Natural killer cell (primary cell): ENCODE measurements at places on chromosomes 6 and 20. TPM values are rescaled to one million over a fixed set of nuclear protein-coding genes. Genes with fewer than 3 reads are reported as not detected.
A peak's percentile ranks its signal among the peaks of the same experiment; 100 is the strongest.

DEFB123 gene
- total RNA-seq: not detected

KIAA0408 gene
- total RNA-seq: not detected

CCN6 gene
- not detected for total RNA-seq

LY86 gene
- total RNA-seq: 2.0 TPM

GPR63 gene
- 0.07 TPM for total RNA-seq

PNLDC1 gene
- not detected for total RNA-seq

GABRR2 gene
- 1.0 TPM for total RNA-seq

POLR1C gene
- 22.3 TPM for total RNA-seq

- H3K4me1 ChIP-seq: peaks cover 15% of the 10 kb centered on the region
- H3K36me3 ChIP-seq: no peaks in the 10 kb centered on the region
- H3K27ac ChIP-seq: no peak overlapping the region
- H3K4me3 ChIP-seq: peak overlapping the region; percentile 33
- no peak for DNase-seq
Measured at GRCh38 chr20:57708694-57709673, 831 bp downstream of the PMEPA1 start.

GRCh38 chr6:30360139-30360538 lies 15.2 kb downstream of the RPP21 start:
- no peak for DNase-seq
- peaks cover 8% of the 10 kb centered on the region for H3K4me1 ChIP-seq
- no peak overlapping the region for H3K4me3 ChIP-seq
- H3K27me3 ChIP-seq: peaks cover 30% of the 10 kb centered on the region
- no peaks in the 10 kb centered on the region for H3K36me3 ChIP-seq

DNA sequence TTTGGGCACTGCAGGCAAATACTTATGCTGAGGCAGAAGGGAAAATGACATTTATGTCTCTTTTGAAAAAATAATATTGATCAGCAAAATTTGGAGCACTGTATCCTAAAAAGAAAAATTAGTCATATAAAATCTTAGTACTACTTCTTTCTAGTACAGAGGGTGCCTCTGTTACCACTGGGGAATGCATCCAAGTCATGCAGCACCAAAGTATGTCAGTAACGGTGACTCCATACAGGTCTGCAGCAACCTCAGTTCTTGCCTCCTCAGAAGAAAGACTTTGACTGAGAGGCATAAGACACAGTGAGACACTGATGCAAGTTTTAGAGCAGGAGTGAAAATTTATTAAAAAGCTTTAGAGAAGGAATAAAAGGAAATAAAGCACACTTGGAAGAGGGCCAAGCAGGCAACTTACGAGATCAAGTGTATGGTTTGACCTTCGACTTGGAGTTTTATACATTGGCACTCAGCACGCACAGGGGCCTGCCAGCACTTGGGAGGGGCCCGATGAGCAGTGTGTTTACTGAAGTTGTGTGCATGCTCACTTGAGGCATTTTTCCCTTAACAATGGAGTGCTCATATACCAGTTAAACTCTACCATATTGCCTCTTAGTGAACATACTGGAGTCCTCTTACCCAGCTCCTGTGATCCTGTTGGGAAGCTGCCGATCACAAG lies 1244.8 kb downstream of the EPHA7 start:
- no peak overlapping the region for H3K27ac ChIP-seq
- no peak for DNase-seq
- no peaks in the 10 kb centered on the region for H3K36me3 ChIP-seq
- no peaks in the 10 kb centered on the region for H3K4me1 ChIP-seq
- H3K27me3 ChIP-seq: no peaks in the 10 kb centered on the region
- H3K4me3 ChIP-seq: no peak overlapping the region

GRCh38 chr20:24064915-24065314 lies 76.3 kb upstream of the GGTLC1 start:
- H3K4me1 ChIP-seq: peaks cover 6% of the 10 kb centered on the region
- no peak for DNase-seq
- H3K27me3 ChIP-seq: no peaks in the 10 kb centered on the region
- no peak overlapping the region for H3K27ac ChIP-seq
- no peak overlapping the region for H3K4me3 ChIP-seq
- no peaks in the 10 kb centered on the region for H3K36me3 ChIP-seq

- H3K4me1 ChIP-seq: no peaks in the 10 kb centered on the region
- DNase-seq: no peak
- no peaks in the 10 kb centered on the region for H3K27me3 ChIP-seq
- no peak overlapping the region for H3K4me3 ChIP-seq
- H3K36me3 ChIP-seq: peaks cover 19% of the 10 kb centered on the region
Measured at GRCh38 chr6:35015476-35015875, 125.7 kb downstream of the TCP11 start.

DNA sequence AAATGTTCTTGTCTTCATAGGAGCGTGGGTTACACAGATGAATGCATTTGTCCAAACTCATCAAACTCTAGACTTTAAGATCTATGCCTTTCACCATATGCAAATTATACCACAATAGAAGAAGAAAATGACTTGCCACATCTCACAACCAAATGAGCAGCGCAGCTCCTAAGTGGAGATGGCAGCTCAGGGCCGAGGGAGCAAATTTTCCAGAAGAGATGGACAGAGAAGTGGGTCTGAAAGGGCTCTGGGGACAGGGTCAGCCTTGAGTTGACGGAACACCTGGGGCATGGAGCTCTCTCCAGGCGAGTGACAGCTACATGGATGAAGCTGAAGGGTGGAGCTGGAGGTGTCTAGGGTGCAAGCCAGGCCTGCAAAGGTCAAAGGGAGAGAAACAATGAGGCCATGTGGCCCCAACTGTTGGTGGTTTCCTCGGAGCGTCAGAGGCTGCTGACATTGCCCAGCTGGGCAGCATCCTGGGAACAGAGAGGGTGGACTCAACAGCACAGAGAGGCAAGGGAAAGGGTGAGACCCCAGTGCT lies 228.3 kb downstream of the NRN1 start:
- DNase-seq: no peak
- no peaks in the 10 kb centered on the region for H3K36me3 ChIP-seq
- H3K4me1 ChIP-seq: no peaks in the 10 kb centered on the region
- H3K27ac ChIP-seq: no peak overlapping the region

- peaks cover 53% of the 10 kb centered on the region for H3K36me3 ChIP-seq
- H3K27me3 ChIP-seq: no peaks in the 10 kb centered on the region
- DNase-seq: no peak
- H3K4me1 ChIP-seq: peaks cover 38% of the 10 kb centered on the region
Measured at GRCh38 chr20:41408986-41409385, 42.4 kb upstream of the EMILIN3 start.

DNA sequence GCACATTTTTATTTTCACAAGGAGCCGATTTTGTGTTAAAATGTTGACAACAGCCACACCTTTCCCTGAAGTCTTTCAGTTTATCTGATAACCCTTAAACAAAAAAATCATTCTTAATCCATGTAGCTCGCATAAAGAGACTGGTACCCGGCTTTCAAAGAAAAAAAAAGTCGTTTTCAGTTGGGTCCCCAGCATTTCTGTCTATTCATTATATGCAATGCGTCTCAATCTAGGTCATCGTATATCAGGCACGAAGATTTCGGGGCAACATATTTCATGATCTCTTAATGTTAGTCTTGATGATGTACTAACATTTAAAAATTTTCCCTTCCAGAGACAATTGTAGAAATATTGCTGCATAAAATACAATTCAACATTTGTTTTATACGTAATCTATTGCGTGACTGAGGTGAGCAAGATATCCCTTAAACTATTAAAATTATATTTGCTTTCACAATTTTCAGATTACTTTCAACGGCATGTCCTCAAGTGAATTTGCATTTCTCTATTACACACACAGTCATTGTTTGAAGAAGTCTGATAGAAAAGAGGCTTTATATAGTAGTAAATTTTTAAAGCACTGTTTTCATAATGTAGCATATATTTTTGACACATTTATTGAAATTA lies 2.9 kb upstream of the TUBB2B start:
- peaks cover 79% of the 10 kb centered on the region for H3K27me3 ChIP-seq
- H3K36me3 ChIP-seq: no peaks in the 10 kb centered on the region
- H3K4me3 ChIP-seq: no peak overlapping the region

DNA sequence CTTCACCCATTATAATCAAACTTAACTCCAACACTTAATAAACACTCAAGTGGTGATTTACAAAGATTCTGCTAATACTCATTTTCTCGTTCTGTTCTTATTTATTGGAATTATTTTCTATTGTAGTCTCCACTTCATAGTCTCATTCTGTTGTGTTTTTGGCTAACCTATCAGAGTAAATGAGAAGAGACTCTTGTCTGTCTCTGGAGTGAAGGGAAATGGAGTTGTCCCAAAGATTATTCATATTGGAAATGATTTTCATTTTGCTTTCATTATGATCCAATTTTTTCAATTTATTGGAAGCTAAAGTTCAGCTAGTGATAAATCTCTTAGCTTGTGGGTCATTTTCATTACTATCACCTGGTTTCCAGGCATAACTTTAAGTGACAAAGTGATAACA lies 454.9 kb upstream of the JAG1 start:
- H3K27ac ChIP-seq: no peak overlapping the region
- H3K4me3 ChIP-seq: no peak overlapping the region
- no peaks in the 10 kb centered on the region for H3K4me1 ChIP-seq
- DNase-seq: no peak
- no peaks in the 10 kb centered on the region for H3K27me3 ChIP-seq

DNA sequence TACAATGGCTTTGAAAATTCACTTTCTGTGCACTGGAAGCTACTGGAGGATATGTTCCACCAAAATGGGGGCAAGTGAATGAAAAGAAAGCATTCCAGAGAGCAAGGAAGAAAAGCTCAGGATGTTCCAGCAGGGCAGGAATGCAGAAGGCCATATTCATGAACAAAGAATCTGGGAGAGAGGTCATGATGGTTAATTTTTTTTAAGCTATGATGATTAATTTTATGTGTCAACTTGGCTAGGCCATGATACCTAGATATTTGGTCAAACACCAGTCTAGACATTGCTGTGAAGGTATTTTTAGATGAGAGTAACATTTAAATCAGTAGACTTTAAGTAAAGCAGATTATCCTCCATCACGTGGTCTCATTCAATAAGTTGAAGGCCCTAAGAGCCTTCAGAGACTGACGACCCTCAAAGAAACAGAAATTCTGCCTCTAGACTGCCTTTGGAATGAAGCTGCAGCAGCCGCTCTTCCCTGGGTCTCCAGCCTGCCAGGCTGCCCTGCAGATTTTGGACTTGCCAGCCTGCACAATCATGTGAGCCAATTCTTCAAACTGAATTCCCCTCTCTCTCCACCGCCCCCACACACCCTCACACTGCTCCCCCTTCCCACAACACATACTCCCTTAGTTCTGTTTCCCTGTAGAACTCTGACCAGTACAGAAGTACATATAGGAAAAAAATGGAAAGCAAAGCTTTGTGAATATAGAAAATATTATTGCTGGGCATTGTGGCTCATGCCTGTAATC lies 20.1 kb upstream of the GCM1 start:
- H3K27me3 ChIP-seq: no peaks in the 10 kb centered on the region
- no peak overlapping the region for H3K27ac ChIP-seq
- H3K4me1 ChIP-seq: no peaks in the 10 kb centered on the region
- no peak for DNase-seq
- no peaks in the 10 kb centered on the region for H3K36me3 ChIP-seq

DNA sequence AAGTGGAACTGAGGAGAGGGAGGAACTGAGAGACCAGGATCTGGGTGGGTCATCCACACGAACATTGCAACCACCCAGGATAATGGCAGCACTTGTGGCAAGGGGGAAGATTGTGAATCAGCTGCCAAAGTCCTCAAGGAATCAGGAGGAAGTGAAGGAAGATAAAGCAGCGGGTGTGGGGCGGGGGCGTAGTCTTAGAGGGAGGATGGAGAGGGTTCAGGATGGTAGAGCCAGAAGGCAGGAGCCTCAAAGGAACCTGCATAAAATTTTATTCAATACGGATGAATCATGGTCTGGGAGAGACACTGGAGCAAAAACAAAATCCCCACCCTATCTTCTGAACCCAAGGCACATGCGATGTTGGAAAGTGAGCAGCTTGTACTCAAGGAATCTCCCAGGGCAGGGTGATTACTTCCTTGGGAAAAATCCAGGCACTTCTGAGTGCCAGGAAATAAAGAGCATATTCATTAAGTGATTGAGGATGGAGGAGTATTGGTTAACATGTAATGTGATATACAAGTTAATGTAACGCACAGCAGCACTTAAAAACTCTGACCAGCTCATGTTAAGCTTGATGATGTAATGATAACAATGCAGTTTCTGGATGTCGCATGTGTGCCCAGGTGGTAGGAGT lies 82.0 kb upstream of the B3GAT2 start:
- DNase-seq: no peak
- H3K36me3 ChIP-seq: no peaks in the 10 kb centered on the region
- no peak overlapping the region for H3K4me3 ChIP-seq
- no peaks in the 10 kb centered on the region for H3K4me1 ChIP-seq
- no peaks in the 10 kb centered on the region for H3K27me3 ChIP-seq

GRCh38 chr6:158571826-158572652 lies 12.1 kb downstream of the TMEM181 start:
- DNase-seq: peak; percentile 38
- peaks cover 11% of the 10 kb centered on the region for H3K36me3 ChIP-seq
- no peaks in the 10 kb centered on the region for H3K27me3 ChIP-seq
- peaks cover 73% of the 10 kb centered on the region for H3K4me1 ChIP-seq
- peak overlapping the region; percentile 56 for H3K27ac ChIP-seq
- no peak overlapping the region for H3K4me3 ChIP-seq

- H3K27me3 ChIP-seq: no peaks in the 10 kb centered on the region
- no peaks in the 10 kb centered on the region for H3K36me3 ChIP-seq
- no peak overlapping the region for H3K4me3 ChIP-seq
- no peak overlapping the region for H3K27ac ChIP-seq
Measured at GRCh38 chr6:75794954-75795739, 46.1 kb downstream of the MYO6 start.

DNA sequence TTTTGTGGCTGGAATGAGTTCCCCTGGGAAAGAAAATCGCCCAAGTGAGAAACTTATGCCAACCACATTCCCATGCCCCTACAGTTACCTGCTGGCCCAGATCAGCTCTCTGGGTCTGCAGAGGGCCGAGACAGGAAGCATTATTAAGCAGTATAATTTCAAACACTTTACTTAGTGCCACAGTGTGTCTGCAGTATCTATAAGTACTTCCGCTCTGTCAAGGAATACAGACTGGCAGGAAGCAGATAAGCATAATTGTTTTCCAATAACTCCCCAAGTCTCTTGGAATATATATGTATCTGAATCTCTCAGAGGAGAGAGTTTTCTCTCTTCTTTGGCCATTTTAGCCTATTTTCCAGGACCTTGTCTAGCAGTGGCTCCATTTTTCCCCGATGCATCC lies 24.9 kb downstream of the SAYSD1 start:
- H3K27ac ChIP-seq: no peak overlapping the region
- no peak overlapping the region for H3K4me3 ChIP-seq

DNA sequence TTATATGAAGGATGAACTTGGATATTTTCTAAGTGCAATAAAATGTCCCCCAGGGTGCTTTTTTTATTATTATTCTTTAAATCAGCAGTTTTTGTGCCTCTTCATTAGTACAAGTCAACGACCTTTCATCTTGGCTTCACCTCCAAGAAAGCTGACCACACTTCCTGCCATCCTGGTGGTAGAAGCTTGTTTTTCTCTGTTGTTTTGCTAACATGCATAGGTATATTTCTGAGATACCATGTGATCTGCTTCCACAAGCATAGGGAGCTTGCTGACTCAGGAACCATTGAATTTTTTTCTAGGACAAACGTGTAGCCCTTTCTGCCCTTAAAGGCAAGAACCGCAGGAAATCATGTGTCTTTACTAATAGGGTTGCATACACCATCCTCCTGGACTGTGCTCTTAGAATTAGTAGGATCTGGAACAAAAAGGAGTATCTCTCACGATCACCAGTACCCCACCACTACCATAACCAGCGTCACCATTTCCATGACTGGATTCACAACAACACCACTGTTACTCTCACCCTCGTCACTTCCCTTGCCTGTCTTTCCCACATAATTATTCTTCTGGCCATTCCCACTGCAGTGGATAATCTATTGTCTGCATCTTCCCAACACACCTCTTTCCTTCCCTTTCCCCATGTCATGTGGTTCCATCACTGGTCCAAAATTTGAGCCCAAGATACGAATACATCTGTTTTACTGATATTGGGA lies 207.1 kb downstream of the MAFB start:
- H3K27ac ChIP-seq: no peak overlapping the region
- peaks cover 2% of the 10 kb centered on the region for H3K27me3 ChIP-seq
- no peak for DNase-seq
